ENCODE measurements at places on chromosomes 7 and 10.

- DNase-seq: no peak
These were observed at the start of gene SSMEM1 for GRCh38 chr7:130207642-130208041. Gene SSMEM1 (plus strand): TSS chr7:130207860. CDS start chr7:130207911, 51 bp downstream.

- no peak for DNase-seq
These were observed 1.8 kb downstream of the PGAM2 start for GRCh38 chr7:44063547-44063893.

- no peak for DNase-seq
These were observed 277.4 kb downstream of the PARD3 start for GRCh38 chr10:34537629-34538231.

DNA sequence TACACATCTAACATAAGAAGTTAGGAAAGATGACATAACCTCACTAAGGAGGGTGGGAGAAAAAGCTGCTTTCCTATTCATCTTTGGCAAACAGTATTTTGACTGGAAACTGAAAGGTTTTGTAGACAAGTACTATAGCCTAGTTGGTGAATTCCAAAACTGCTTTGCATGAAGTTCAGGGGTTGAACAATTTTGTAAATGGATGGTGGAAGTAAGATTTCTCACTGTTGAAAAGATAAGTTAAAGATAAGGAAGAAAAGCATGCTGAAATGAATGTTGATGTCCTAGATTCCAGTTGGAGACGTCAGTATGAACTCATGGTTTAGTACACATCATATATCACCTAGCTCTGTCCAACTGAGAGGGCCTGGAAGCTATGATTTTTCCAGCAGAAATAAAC is 159.1 kb upstream of the FEZF1 start:
- DNase-seq: no peak

- no peak for DNase-seq
These were observed 4.3 kb downstream of the DYNC1I1 start for GRCh38 chr7:95776561-95777185.

GRCh38 chr7:27173511-27173955 is 587 bp downstream of the HOXA10 start:
- DNase-seq: no peak

- no peak for DNase-seq
These were observed 30.5 kb downstream of the ITPRIP start for GRCh38 chr10:104307576-104308438.

DNA sequence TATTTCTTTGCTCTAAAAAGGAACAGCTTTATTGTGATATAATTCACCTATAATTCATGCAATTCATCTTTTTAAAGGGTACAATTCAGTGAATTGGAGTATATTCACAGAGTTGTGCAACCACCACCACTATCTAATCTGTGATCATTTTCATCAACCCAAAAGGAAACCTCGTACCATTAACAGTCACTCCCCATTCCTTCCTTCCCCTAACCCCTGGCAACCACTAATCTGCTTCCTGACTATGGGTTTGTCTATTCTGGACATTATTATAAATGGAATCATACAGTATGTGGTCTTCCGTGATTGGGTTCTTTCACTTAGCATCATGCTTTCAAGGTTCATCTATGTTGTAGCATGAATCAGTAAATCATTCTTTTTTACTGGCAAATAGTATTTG is 52.3 kb downstream of the MKI67 start:
- no peak for DNase-seq

- no peak for DNase-seq
These were observed 22.8 kb downstream of the GNA12 start for GRCh38 chr7:2821161-2821841.

GRCh38 chr7:125563964-125564529 is 634.4 kb upstream of the POT1 start:
- DNase-seq: peak; percentile 97

DNA sequence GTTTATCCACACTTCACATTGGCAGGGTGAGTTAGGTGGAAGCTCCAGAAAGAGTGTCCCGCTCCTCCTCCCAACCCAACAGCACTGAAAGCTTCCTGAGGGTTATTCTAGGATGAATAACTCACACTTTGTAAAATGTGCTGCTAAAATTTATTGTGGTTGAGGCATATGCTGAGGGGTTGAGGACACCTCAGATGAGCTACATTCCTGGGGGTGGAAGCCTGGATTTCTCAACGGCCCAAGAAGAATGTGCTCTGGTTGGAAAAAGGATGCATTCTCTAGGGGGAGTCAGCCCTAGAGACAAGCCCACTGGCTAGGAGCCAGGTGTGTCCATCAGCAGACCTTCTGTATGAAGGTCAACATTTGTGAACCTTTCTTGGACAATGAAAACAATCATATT is 91.5 kb upstream of the PDE1C start:
- no peak for DNase-seq

- no peak for DNase-seq
These were observed 17.0 kb downstream of the TRPV5 start for GRCh38 chr7:142916508-142916907.

- DNase-seq: no peak
These were observed 27.0 kb downstream of the WBP1L start for GRCh38 chr10:102770792-102771191.

GRCh38 chr10:606762-607544 is 82.5 kb downstream of the DIP2C start:
- DNase-seq: no peak

DNA sequence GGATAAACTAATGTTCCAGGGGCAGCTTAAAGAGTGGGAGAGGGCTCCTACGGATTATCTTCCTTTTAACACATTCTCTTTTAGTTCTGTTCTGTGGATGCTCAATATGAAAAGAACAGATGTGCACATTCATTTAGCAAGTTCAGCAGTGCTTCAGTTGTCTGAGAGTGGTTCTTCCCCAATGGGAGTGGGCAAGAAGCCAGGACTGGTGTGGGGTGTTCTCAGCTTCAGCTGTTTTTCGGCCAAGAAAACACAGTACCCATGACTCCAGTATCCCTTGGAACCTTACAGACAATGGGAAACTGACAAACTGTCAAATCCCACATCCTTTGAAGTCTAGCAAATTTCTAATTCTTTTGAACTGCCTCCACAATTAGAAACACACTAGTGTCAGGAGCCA is 71.5 kb upstream of the LRRC17 start:
- no peak for DNase-seq

GRCh38 chr7:122219253-122219865 is 75.3 kb upstream of the AASS start:
- no peak for DNase-seq

- DNase-seq: no peak
These were observed 69.5 kb upstream of the PITRM1 start for GRCh38 chr10:3241967-3242650.
